Upper lobe of left lung (tissue), 6 donors: ENCODE measurements at places on chromosomes 2 and 18. TPM values are rescaled to one million over a fixed set of nuclear protein-coding genes. Genes with fewer than 3 reads are reported as not detected.

The DSG2 gene
- 5.2 TPM for total RNA-seq

DNA sequence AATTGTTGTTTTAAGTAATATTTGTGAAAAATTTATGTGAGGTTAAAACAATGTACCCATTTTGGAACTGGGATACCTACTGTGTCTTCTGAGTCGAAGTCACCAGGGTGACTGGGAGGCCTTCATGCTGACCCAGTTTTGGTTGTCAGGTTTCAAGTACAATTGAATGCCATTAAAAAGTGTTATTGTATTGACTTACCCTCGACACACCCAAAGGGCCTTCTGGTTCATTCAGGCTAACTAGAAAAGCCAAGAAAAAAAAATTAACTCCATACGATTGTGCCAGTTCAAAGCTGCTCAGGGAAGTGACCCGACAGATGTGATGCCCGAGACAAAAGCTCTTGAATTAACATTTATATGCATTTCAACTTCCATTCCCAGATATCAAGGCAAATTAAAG lies 190.0 kb downstream of the ST6GAL2 start:
- no peak for DNase-seq
- H3K36me3 ChIP-seq: no peaks in the 10 kb centered on the region
- no peaks in the 10 kb centered on the region for H3K4me1 ChIP-seq
- H3K4me3 ChIP-seq: no peak overlapping the region
- no peak overlapping the region for H3K27ac ChIP-seq

GRCh38 chr2:48126162-48126561 lies 219.9 kb upstream of the FBXO11 start:
- H3K36me3 ChIP-seq: no peaks in the 10 kb centered on the region
- peak; percentile 45 for DNase-seq
- no peak overlapping the region for H3K27ac ChIP-seq
- no peaks in the 10 kb centered on the region for H3K4me1 ChIP-seq

DNA sequence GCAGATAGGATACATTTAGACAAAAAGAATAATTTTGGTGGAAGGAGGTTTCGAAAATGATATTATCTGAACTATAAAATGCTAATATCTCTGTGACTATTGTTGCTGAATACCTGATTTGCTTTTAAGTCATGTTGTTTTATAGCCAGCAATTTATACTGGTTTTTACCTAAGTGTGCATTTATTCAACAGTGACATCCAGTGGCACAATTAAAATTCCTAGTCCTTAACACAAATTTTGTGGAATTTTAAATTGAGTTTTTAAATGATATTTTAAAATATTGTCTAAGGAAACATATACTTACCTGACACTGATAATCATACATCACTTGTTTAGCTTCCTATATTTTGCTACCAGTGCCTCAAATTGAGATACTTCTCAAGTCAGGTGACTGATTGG lies 144.8 kb downstream of the ARHGAP28 start:
- H3K27ac ChIP-seq: no peak overlapping the region
- no peaks in the 10 kb centered on the region for H3K4me1 ChIP-seq
- no peaks in the 10 kb centered on the region for H3K36me3 ChIP-seq
- no peak for DNase-seq

DNA sequence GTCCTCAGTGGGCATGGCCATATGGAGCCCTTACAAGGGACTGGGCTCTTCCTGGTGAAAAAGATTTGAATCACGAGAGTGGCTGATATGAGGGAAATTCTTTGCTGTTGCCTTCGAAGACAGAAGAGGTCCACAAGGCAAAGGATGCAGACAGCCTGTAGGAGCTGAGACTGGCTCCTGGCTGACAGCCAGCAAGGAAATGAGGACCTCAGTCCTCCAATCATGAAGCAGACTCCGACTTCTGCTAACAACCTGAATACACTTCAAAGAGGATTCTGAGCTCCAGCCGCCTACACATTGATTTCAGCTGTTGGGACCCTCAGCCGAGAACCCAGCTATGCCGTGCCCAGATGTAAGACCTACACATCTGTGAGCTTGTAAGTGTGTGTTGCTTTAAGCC lies 3.0 kb upstream of the ST8SIA5 start:
- no peak overlapping the region for H3K27ac ChIP-seq
- H3K4me1 ChIP-seq: peaks cover 22% of the 10 kb centered on the region
- H3K4me3 ChIP-seq: no peak overlapping the region
- peaks cover 31% of the 10 kb centered on the region for H3K27me3 ChIP-seq
- H3K36me3 ChIP-seq: no peaks in the 10 kb centered on the region

GRCh38 chr2:46116553-46116991 lies 180.6 kb upstream of the EPAS1 start:
- no peaks in the 10 kb centered on the region for H3K36me3 ChIP-seq
- H3K4me1 ChIP-seq: peaks cover 37% of the 10 kb centered on the region
- no peak overlapping the region for H3K4me3 ChIP-seq
- DNase-seq: no peak
- H3K27me3 ChIP-seq: no peaks in the 10 kb centered on the region

DNA sequence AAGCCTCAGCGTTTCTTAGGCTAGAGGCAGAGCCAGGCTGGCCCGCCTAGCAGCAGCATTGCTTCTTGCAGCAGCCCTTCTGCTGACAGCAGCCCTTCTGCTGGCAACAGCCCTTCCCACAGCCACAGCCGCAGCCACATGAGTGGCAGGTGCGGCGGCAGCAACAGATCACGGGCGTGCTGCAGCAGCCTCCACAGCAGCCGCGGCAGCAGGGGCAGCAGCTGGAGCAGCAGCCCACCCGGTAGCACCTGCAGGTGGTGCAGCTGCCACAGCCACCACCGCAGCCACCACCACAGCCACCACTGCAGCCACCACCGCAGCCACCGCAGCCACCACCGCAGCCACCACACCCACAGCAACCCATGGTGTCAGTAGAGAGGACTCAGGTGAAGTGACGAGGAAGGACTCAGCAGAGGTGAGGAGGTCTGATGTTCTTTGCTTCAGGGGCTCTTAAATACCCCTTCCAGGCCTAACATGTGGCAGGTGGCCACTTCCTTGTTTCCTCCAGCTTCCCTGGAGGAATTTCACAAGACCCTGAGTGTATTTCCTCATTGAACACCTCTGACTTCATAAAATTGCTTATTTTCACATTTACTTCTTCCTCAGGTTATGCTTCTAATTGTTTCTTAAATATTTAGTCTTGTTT lies at the start of gene SCYGR6:
SCYGR6 (minus strand) TSS at position 364 of the 646 bp plus-strand sequence; CDS start at position 364, 0 bp downstream.
- DNase-seq: peak; percentile 76
- no peaks in the 10 kb centered on the region for H3K36me3 ChIP-seq
- no peak within 1 kb of the TSS for H3K27ac ChIP-seq
- H3K4me1 ChIP-seq: no peaks in the 10 kb centered on the region
- H3K27me3 ChIP-seq: no peaks in the 10 kb centered on the region
